ENCODE measurements at places on chromosomes 1 and 21.
A peak's percentile ranks its signal among the peaks of the same experiment; 100 is the strongest.

DNA sequence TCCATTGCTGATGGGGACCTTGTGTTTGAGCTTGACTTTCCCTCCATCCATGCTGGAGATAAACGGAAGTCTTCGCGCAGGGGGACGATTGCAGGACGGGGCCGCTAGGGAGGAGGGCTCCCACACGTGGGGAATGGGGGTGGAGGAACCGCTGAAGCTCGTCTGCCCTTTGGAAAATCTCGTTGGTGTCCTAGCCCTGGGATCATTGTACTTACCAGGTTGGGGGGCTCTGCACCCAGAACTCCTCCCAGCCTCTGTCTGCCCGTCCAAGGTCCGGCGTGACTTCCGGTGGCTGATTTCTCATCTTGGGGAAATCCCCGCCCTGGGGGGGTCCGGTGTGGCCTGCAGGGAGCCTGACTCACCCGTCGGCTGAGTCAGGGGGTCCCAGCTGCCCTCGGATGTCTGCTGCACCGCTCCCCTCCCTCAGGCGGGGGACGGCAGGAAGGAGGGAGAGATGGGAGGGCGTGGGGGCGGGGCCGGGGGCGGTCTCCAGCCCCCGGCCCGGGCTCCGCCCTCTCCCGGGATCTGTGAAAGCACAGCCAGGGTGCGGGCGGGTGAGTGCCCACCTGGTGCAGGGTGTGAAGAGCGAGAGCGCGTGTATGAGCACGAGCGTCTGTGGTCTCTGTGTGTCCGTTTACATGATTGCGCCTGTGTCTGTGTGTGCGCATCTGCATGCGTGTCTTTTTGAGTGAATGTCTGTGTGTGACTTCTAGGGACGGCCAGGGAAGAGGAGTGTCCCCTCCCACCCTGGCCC, 35.8 kb downstream of the PIK3CD start:
- DNase-seq, result peak; percentile 35

DNA sequence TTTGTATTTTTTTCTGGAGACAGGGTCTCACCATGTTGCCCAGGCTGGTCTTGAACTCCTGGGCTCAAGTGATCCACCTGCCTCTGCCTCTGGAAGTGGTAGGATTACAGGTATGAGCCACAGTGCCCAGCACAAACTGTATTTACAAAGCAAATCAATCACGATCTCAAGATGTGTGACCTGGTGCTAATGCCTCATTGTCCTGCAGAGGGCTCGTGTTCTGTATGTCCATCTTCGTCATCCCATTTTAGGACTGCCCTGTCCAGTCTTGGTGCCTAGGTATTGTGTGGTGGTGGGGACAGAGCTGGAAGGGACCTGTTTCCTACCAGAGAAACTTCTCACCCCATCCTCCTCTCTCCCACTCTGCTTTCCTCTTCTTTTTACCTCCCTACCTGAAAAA, 20.2 kb downstream of the PROK1 start:
- no peak for DNase-seq

- DNase-seq, result no peak
Measured at GRCh38 chr1:59697150-59697800, 117.5 kb upstream of the HOOK1 start.

GRCh38 chr1:235971020-235971419, 93.9 kb downstream of the NID1 start:
- DNase-seq, result no peak

GRCh38 chr21:29163341-29164115, 33.1 kb downstream of the MAP3K7CL start:
- DNase-seq, result peak; percentile 19

- DNase-seq, result no peak
Measured at GRCh38 chr1:165915480-165915879, 88.1 kb downstream of the UCK2 start.

GRCh38 chr1:226549937-226550671, 1.5 kb downstream of the STUM start:
- peak; percentile 50 for DNase-seq

DNA sequence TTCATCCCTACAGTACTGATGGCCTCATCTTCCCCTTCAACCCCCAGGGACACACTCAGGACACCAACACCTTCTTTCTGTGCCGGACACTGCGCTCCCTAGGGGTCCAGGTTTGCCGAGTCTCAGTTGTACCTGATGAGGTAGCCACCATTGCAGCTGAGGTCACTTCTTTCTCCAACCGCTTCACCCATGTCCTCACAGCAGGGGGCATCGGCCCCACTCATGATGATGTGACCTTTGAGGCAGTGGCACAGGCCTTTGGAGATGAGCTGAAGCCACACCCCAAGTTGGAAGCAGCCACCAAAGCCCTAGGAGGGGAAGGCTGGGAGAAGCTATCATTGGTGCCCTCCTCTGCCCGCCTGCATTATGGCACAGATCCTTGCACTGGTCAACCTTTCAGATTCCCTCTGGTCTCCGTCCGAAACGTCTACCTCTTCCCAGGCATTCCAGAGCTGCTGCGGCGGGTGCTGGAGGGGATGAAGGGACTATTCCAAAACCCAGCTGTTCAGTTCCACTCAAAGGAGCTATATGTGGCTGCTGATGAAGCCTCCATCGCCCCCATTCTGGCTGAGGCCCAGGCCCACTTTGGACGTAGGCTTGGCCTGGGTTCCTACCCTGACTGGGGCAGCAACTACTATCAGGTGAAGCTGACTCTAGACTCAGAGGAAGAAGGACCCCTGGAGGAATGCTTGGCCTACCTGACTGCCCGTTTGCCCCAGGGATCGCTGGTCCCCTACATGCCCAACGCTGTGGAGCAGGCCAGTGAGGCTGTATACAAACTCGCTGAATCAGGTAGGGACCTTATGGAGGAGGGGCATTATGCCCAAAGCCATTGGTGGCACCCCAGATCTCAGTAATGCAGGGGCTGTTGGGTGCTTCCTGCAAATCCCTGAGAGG, 5.1 kb upstream of the LENEP start:
- DNase-seq, result no peak

Data from NCI-H446 treated with DMSO at 0.1 percent for 48 hours (cell line).